ENCODE measurements at places on chromosomes 2 and 18.

GRCh38 chr2:24360963-24361330 lies 611 bp upstream of the ITSN2 start:
- DNase-seq, result no peak

DNA sequence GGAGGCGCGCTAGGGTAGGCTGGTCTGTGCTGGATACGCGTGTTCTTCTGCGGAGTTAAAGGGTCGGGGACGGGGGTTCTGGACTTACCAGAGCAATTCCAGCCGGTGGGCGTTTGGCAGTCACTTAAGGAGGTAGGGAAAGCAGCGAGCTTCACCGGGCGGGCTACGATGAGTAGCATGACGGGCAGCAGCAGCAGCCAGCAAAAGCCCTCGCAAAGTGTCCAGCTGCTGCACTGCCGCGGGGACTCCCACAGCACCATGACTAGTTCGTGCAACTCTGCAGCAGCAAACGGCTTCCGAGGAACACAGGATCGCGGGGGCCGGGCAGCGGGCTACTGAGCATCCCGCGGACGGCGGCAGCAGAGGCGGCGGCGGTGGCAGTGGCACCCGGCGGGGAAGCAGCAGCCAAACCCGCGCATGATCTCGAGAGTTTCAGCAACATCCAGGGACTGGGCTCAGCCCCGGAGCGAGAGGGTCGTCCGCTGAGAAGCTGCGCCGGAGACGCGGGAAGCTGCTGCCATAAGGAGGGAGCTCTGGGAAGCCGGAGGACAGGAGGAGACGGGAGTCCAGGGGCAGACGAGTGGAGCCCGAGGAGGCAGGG lies 368 bp downstream of the TMEFF2 start:
- DNase-seq, result no peak

DNA sequence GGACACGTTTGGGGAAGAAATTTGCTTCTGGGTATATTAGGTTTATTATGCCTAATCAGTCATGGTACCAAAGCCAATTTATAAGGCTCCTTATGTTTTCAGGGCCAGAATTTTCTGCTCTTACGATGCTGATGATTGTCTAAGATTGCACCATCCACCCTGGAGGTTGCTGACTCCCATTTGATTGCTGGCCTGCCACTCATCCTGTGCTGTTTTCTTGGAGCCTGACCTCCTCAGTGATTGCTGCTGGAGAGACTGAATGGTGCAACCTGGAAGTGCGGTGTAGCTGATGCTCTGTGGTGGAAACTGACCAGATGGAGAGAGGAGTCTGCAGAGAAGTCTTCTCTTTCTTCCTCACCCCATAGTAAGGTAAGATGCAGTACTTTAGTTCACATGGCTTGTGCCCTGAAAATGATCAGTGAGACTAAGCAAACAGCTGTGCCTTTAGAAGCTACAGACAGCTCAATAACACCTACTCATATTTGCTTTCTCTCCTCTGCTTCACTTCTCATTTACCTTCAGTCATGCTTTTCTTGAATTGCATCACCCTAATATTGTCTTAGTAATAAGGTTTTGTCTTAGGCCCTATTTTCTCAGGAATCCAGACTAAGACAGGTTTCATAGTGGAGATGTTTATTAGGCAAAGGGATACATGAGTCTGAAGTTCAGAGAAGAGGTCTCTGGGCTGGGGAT lies 17.4 kb downstream of the ZNF24 start:
- DNase-seq, result no peak

- no peak for DNase-seq
These were observed 28.2 kb downstream of the BIN1 start for GRCh38 chr2:127078666-127079270.

GRCh38 chr2:62203459-62203858 lies 7.5 kb downstream of the B3GNT2 start:
- no peak for DNase-seq

DNA sequence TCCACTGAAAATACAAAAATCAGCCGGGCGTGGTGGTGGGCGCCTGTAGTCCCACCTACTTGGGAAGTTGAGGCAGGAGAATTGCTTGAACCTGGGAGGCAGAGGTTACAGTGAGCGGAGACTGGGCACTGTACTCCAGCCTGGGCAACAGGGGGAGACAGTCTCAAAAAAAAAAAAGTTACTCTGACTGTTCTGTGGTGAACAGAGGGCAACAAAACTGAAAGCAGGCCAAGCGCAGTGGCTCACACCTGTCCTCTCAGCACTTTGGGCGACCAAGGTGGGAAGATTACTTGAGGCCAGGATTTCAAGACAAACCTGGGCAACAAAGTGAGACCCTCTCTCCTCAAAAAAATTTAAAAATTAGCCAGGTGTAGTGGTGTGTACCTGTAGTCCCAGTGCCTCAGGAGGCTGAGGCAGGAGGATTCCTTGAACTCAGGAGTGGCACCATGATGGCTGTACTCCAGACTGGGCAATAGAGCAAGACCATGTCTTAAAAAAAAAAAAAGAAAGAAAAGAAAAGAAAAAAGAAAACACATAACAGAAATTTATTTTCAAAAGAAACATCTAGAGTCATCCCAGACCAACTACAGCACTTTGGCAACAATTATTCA lies 13.6 kb upstream of the RTN4 start:
- DNase-seq, result no peak

GRCh38 chr2:96336104-96336775 lies 674 bp downstream of the NCAPH start:
- DNase-seq, result no peak

- DNase-seq, result no peak
These were observed 864 bp upstream of the MYL12A start for GRCh38 chr18:3246635-3247239.

- no peak for DNase-seq
These were observed 45.0 kb upstream of the MTCL1 start for GRCh38 chr18:8660316-8660715.

DNA sequence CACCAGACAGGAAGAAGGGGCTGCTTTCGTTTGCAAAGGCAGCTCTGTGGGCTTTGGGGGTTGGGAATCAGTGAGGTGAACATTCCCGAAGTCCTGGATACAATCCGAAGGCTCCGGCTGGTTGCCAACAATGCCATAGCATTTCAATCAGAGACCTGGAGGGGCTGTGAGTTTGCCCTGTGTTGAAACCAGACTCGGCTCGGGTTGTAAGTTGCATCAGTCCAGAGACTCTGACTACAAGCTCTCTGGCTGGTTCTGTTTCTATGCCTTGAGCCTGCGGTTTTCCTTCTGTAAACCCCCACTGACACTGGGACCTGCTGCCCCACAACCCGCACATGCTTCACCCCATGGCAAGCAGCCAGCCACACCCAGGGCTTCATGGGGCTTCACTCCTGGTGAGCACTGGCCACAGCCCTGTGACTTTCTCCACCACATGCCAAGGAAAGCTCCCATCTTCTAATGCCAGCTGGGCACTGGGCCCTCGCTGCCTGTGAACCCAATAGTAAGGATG lies 85.7 kb upstream of the ODC1 start:
- no peak for DNase-seq

- DNase-seq, result no peak
These were observed 269.7 kb downstream of the ALPK2 start for GRCh38 chr18:58359218-58359617.

DNA sequence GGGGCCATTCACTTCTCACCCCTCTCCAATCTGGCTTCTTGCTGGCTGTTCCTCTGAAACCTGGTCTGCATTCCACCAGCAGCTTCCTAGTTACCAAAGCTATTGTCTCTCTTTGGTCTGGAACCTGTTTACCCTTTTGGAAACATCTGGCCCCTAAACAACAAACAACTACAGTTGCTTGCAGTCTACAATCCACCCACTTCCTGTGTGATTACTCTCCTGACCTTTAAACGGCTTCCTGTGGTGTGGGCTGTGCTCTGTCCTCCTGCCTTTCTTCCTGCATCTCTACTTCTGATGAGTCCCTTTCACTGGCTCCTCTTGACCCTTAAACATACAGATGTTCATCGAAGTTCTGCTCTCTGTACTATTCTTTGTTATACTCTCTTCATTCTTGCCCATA lies 303.8 kb downstream of the TDRD15 start:
- no peak for DNase-seq

- DNase-seq, result no peak
These were observed 22.1 kb downstream of the USP37 start for GRCh38 chr2:218546012-218546411.

- no peak for DNase-seq
These were observed 99.5 kb upstream of the AGAP1 start for GRCh38 chr2:235394278-235394828.

DNA sequence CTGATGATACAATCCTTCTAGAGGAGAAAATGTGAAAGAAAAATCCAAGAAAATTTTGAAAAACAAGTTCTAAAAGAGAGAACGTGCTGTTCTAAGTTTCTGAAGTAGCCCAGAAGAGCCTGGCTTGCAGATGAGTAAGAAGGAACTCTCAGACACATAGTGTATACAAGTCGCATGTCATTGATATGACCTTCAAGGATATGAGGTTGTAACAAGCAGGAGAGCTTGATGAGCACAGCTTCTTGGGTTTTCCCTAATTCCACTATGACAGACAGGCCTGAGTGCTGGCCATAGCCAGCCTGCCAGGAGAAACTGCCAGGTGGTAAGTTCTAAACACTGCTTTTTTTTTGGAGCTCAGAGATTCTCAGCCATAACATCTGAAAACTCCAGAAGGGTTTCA lies 235.7 kb upstream of the SIX2 start:
- DNase-seq, result no peak

- DNase-seq, result no peak
These were observed 80.9 kb upstream of the NEUROD1 start for GRCh38 chr2:181761175-181761574.

- peak; percentile 55 for DNase-seq
These were observed 9.5 kb downstream of the RTTN start for GRCh38 chr18:70195852-70196434.

GRCh38 chr2:46776687-46777327 lies 138.8 kb downstream of the MCFD2 start:
- DNase-seq, result peak; percentile 64

DNA sequence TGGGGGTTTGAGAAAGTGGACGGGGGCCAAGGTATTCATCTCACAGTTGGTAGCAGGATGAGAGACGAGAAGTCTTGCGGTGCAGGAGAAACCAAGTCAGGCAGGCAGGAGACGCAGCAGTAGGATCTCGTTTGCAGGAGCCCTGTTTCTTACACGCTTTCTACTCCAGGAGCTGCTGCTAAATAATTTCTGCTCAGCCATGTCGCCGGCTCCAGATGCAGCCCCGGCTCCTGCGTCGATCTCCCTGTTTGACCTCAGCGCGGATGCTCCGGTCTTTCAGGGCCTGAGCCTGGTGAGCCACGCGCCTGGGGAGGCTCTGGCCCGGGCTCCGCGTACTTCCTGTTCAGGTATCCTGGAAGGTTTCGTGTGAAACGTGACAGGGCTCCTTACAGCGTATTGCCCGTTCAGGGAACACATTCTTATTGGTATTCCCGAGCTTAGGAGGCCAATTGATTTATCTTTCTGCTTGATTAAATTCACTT lies 494 bp downstream of the ANKZF1 start:
- DNase-seq, result peak; percentile 72

DNA sequence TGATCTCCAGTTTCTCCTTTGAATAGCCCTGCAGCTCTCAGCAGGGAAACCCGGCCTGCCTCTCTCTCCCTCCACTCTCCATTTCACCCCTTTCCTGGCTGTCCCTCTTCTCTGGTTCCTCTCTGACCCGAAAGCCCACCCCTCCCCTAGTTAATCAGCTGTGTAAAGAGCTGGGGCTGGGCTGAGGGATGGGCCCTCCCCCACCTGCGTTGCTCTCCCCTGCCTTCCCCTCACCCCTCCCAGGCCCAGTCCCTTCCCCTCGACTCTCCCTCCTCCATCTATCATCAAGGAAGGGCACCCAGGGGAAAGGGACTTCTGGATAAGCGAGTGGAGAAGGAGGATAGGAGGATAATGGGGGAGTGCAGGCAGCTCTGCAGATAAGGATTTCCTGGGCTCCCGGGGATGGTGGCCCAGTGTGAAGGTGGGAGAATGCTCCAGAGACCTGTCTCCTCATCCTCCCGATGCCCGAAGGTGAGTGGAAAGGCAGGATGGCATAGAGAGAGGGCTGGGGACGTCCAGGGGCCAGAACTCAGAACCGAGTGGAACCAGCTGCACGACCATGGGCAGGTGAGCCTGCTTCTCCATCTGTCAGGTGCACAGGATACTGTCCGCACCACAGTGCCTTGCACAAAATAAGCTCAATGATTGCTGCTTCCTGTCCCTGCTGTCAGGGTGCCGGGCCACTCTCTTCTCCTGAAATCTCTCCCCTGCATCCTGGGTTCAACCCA lies 12.0 kb downstream of the SLC30A3 start:
- DNase-seq, result no peak

DNA sequence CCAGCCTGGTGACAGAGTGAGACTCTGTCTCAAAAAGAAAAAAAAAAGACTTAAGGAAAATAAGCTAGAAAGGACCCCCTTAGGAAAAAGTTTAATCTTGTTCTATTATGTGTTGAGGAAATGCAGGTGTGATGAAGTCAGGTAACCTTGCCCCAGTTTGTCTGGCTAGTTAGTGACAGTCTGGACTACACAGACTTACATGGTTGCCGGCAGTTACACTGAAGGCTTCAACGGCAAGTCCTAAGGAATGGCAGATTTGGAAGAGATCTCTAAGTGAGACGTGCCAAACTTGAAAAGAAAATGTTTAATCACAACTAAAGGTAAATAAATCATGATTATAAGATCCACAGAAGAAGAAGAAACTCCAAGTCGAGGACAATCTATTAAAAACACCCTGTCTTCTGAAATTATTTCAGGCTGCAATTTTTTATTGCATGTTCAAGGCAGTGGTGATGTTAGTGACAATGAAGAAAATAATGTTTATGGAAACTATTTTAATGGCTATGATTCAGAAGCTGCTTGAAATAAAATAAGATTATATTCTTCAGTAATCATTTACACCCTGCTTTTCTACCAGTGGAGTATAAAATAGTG lies 84.2 kb downstream of the TTC27 start:
- DNase-seq, result no peak

- no peak for DNase-seq
These were observed 20.2 kb upstream of the ADNP2 start for GRCh38 chr18:80088823-80089222.

DNA sequence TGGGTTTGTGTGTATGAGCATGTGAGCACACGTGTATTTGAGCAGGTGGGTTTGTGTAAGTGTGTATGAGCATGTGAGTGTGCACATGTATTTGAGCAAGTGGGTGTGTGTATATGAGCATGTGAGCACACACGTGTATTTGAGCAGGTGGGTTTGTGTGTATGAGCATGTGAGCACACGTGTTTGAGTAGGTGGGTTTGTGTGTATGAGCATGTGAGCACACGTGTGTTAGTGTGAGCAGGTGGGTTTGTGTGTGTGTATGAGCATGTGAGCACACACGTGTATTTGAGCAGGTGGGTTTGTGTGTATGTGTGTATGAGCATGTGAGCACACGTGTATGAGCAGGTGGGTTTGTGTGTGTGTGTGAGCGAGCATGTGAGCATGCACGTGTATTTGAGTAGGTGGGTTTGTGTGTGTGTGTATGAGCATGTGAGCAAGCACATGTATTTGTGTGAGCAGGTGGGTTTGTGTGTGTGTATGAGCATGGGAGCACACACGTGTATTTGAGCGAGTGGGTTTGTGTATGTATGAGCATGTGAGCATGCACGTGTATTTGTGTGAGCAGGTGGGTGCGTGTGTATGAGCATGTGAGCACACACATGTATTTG lies 169.7 kb downstream of the TWIST2 start:
- DNase-seq, result no peak

- DNase-seq, result peak; percentile 73
These were observed 90.3 kb upstream of the RTN4 start for GRCh38 chr2:55140316-55141219.
